NCI-H2107 (cell line): ENCODE measurements at places on chromosomes 11 and 22.

DNA sequence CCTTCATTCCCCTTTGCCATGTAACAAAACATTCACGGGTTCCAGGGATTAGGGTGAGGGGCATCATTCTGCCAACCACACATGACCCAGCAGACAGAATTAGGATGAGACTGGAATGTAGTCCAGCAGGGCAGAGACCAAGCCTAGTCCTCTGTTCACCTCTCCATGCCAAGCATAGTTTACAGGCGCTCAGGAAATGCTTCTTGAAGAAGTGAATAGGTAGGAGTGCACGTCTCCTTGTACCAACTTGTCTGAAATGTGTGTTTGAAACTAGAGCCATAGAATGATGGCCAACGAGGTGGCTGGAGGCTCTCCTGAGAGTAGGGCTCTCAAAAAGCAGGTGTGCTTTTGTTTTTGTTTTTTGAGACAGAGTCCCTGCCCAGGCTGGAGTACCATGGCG is 8.2 kb downstream of the SPINDOC start:
- DNase-seq = no peak

DNA sequence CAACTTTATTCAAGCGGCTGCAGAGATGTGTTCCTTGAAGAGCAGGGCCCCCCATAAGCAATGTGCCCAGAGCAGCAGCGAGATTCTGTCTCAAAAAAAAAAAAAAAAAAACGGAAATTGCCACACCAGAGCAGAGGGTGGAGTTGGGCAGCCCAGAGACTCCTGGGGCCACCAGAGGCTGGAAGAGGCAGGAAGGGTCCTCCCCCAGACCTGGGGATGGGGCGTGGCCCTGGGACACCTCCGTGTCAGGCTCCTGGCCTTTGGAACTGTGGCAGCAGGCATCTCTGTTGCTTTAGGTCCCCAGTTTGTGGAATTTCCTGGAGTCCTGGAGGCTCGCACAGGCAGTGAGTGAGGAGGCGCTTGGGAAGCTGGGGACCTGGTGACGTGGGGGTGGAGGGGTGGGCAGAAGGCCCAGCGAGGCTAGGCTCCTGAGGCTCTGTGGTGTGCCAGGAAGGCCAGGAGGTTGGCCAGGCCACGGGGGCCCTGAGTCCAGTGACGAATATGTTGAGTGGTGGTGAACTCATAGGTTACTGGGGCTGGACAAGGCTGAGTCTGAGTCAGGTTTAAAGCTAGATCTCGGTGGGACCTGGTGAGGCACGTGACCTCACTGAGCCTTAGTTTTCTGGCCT is 735.6 kb downstream of the BRD1 start:
- no peak for DNase-seq

DNA sequence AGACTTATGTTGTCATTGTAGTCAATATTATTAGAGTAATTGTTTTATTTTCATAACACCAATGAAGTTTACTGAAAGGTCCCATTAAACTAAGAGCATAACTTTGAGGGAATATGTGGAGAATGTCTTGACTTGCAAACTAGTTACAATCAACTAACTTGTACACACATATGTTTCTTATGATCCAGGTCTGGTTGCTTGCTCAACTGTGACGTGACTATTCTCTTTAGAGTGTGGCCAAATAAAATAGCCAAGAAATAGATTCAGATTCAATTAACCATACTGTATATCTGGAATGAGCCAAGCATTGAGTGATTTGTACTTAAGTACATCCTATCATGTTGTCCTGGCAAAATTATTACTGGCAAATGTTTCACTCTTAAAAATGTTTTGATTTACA is 101.7 kb downstream of the METTL15 start:
- no peak for DNase-seq

DNA sequence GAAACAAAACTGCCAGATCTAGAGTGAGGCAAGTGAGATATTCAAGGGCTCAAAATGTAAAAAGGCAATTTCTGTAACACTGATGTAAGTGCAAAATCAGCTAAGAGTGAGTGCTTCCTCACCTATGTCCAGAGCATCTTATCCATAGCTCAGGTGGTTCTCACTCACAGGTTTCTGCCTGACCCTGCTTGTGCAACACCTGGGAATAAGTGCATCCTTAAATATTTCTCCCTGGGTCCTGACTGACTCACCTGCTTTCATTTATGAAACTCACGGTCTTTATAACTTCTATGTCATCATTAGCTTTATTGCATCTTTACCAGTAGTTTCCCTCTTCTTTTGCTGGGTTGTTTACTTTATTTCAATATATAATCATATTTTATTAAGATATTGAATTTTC is 260.6 kb downstream of the CNTN5 start:
- DNase-seq = no peak

- no peak for DNase-seq
Observed at GRCh38 chr11:124891373-124891861, 6.2 kb downstream of the ROBO4 start.

- no peak for DNase-seq
Observed at GRCh38 chr22:37244114-37244921, at the start of gene RAC2. Gene RAC2 (minus strand): TSS chr22:37244269. CDS start chr22:37244148, 121 bp downstream.

GRCh38 chr11:104979839-104980238 is 11.5 kb upstream of the CASP4 start:
- DNase-seq = no peak

DNA sequence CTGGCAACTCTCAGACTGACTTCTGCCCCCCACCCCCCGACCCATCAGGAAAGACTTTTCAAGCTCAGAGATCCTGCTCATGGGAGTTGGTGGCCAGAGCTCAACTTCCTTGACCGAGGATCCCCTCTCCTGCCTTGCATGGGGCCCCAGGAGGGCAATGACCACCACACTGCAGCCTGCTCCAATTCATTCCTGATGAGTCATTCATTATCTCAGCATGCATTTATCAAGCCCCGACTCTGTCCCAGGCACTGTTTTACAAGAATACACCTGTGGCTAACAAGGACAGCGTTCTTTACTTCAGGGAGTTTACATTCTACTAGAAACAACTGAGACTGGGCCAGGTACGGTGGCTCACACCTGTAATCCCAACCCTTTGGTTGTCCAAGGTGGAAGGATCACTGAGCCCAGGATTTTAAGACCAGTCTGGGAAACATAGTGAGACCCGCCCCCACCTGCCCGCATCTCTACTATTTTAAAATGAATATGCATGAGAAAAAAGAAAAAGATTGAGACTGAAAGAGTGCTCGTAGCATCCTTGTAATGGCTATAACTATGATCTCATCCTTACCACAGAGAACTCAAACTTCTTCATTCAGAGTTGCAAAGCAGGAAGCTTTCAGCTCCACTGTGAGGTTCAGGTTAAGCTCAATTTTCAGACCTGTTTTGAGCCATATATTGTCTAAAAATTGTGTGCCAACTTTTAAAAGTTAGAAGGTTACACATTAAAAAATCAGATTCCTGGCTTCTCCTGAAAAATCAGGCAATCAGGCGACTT is 60.4 kb downstream of the FEZ1 start:
- no peak for DNase-seq

DNA sequence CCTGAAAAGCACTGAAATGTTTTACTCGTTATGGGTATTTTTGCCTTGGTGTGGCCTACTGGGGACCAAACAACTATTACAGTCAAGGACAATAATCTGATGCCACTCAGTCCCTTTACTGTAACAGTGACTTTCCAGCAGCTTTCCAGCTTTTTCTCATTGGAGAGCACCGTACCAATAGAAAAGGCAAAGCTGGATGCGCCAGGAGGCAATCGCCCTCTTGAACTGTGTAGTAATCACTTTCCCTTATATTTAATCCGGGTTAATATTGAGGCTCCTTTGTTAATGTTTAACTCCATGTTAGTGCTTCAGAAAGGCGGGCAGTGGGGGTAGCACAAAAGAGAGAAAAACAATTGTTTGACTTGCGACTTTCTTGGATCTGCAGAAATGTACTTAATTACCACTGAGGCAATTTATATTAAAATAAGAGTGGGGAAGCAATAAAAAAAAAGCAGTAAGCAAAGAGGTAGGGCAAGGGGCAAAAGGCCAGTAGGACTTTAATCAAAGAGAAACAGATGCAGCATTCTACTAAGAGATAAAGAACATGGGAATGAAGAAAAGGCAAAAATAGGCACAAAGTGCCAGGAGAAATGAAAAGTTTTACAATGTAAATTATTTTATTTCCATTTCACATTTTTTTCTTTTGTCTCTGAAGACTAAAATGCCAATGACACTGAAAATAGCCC is 81.6 kb downstream of the LRRC4C start:
- no peak for DNase-seq

- no peak for DNase-seq
Observed at GRCh38 chr11:63527667-63528066, 8.9 kb upstream of the PLAAT4 start.

GRCh38 chr11:47606731-47607130 is 12.5 kb upstream of the C1QTNF4 start:
- no peak for DNase-seq

DNA sequence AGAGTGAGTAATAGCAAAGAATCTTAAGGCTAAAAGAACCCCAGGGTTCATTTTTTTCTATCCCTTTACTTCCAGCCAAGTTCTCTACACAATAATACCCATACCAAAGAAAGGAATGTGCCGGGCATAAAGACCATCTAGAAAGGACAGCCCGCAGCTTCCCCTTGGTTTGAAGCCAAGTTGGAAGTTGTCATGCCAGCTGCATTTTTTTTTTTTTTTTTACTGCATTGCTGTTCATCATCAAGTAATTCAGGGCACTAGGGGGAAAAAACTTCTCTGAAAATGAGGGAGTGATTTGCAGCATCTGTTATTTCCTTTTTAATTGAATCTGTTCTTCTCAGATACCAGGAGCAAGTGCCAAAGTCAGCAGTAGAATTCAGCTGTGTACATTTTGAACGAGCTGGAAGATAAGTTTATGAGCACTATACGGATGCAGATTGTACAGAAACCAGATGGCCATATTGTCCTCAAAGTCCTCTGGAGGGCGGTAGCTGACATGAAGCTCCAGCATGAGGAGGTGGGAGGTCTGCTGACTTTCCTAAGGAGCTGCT is 56.4 kb downstream of the UBASH3B start:
- no peak for DNase-seq

GRCh38 chr11:32118025-32118974 is 27.4 kb downstream of the RCN1 start:
- no peak for DNase-seq

- DNase-seq = peak; percentile 39
Observed at GRCh38 chr22:22463855-22464540, 44.5 kb downstream of the ZNF280B start.

GRCh38 chr11:82049199-82049598 is 684.5 kb downstream of the FAM181B start:
- no peak for DNase-seq

- no peak for DNase-seq
Observed at GRCh38 chr22:21098099-21098671, 52.4 kb downstream of the LRRC74B start.

- DNase-seq = no peak
Observed at GRCh38 chr11:128970598-128971190, 28.0 kb upstream of the TP53AIP1 start.

GRCh38 chr11:125370561-125371389 is 125.3 kb downstream of the FEZ1 start:
- DNase-seq = no peak

DNA sequence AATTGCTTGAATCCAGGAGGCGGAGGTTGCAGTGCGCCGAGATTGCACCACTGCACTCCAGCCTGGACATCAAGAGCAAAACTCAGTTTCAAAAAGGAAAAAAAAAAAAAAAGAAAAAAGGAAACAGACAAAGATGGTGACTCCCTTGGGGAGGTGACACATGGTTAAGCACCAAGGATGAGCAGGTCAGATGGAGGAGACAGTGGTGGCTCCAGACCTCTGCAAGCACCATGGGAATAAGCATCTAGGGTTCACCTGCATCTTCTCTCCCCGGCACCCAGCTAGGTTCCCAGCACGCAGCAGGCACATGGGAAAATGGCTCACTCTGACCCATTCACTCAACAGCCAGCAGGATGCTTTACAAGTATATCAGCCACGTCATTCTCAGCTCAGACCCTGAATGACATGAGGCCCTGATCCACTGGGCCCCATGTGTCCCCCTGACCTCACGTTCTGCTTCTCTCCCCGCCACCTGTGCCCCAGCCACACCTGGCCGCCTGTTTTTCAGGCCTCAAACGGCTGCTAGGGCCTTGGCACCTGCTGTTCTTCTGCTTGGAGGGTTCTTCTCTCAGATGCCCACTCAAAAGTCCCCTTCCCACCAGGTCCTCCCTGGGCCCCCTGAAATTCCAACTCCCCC is 24.2 kb downstream of the A4GALT start:
- no peak for DNase-seq

- DNase-seq = no peak
Observed at GRCh38 chr22:38270091-38270992, 2.5 kb downstream of the TMEM184B start.

GRCh38 chr22:49439373-49439772 is 388.3 kb downstream of the BRD1 start:
- no peak for DNase-seq

DNA sequence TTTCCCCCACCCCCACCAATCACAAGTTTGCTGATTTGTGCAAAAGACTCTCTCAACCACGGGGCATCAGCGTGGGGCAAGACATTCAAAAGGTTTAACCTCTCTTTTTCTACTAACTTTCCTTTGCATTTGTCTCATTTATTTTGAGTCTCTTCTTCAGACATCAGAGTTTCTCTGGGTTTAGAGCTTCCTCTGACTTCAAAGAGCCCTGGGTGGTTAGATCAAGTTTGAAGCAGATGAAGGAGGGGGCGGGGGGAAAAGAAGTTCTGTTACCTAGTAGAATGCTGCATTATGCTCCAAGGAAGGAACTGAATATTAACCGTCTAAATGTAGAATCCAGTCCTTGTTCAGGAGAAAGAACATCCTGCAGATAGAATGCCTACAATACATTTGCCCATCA is 24.5 kb downstream of the GAS2 start:
- no peak for DNase-seq

- DNase-seq = no peak
Observed at GRCh38 chr11:108432783-108433182, 34.5 kb downstream of the C11orf65 start.

- DNase-seq = no peak
Observed at GRCh38 chr22:19003508-19003907, 67.4 kb upstream of the PRODH start.

DNA sequence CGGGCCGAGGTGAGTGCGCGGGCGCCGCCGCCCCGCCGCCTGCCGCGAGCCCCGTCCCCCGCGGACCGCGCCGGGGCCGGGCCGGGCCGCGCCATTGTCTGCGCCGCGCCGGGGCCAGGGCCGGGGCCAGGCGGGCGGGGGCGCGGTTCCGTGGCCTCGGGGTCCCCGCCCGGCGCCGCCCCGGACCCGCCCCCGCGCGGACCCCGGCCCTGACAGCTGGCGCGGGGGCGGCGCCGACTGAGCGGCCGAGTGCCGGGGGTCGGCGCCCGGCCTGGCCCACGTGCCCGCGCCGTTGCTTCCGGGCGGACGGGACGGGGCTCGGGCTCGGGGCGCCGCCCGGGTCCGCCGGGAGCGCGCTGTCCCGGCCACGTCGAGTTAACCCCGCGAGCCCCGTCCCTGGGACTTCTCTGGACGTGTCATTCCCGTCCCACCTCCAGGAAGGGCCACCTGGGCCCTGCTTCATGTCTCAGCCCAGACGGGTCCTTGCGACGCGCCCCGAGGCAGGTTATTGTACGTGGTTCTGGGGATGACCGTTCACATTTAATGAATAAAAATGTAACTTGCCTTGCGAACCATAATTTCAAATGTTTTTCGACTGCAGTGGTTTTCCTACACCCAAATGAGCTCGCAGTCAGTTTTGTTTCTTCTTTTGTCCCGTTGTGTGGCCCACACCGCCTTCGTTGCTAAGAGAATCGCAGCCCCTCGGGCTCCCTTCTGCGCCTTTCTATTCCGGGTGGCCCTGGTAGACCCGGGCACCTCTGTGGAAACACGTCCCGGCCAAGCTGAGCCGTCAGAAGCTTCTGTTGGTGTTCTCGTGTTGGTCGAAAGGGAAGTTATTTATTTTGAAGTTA is 562 bp downstream of the ZBED4 start:
- no peak for DNase-seq
